Activated CD4-positive, alpha-beta T cell treated with anti-CD3 and anti-CD28 coated beads for 24 hours (primary cell): ENCODE measurements at places on chromosomes 2 and 18.

- no peak for DNase-seq
Measured at GRCh38 chr18:79476918-79477571, 81.3 kb downstream of the NFATC1 start.

- no peak for DNase-seq
Measured at GRCh38 chr18:27378431-27379095, 193.5 kb upstream of the CHST9 start.

- DNase-seq: no peak
Measured at GRCh38 chr2:201450954-201451291, 335 bp downstream of the TRAK2 start.

- no peak for DNase-seq
Measured at GRCh38 chr18:21538230-21538629, 62.3 kb downstream of the ESCO1 start.

DNA sequence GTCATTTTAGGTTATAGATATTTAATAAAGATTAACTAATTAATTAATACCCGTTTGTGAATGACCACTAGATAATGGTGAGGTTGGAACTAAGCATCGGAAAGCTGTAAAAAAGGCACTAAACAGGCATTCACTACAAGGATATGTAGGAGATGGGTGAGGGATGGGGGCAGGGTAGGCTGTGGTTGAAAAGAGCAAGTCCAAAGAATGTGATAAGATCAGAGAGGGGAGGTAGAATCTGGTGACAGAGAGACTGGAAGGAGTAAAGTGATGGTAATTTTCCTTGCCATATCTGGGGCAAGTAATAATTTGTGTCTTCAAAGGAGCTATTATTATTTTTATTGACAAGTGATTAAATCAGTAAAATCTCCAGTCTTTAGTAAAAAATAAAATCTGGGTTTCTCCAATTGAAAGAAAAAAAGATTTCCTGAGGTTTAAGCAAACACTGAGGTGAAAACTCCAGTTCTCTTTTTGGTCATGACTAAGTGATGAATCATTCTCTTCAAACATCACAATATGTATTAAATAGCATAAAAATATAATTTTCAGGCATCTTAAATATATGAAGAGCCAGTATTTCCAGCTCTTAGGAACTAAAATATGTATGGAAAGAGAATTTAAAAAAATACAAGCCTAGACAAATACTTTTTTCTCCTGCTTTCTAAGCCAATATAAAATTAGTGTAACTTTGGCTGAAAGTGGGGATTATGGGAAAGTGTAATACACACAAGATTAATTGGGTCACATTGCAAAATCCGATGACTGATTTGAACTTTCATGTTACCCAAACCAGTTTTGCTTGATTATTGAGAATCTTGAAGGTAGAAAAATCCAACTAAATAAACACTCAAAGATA, 259.1 kb upstream of the RBMS1 start:
- no peak for DNase-seq
